ENCODE measurements at places on chromosomes 13 and 19.

GRCh38 chr19:44718441-44719261, 19.7 kb downstream of the CEACAM16 start:
- DNase-seq = peak; percentile 80

- no peak for DNase-seq
Observed at GRCh38 chr13:37067874-37068273, 8.4 kb upstream of the SUPT20H start.

DNA sequence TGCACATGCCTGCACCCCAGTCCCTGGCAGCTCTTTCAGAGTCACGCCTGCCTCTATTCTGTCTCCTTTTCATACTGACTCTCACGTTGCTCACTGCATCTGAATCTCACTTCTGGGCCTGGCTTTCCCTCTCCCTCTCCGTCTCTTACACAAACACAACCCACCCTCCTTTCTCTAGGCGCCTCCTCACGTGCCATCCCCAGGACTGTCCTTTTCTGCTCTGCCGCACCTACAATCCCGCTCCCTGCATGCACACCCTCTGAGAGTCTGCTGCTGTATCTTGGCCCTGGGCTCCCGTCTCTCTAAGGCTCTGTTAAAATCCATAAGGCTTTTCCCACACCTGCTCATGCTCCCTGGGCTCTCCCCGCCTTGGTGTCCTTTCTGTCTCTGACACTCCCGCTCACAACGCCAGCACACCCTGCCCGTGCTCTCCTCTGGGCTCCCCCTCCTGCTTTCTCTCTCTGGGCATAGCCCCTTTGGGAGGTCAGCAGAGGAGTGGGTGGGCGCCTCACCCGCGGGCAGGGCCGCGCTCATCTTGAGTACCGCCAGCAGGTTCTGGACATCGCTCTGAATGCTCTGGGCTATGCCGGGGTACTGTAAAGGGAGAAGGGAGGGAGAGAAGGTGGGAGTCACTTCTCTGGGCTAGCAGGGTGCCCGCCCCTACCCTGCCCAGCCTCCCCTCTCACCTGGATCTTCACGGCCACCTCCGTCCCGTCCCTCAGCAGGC, 12.7 kb upstream of the NUMBL start:
- DNase-seq = no peak

- no peak for DNase-seq
Observed at GRCh38 chr13:72864142-72865011, 82.4 kb downstream of the PIBF1 start.

- no peak for DNase-seq
Observed at GRCh38 chr13:113157206-113157928, 1.1 kb upstream of the PROZ start.

DNA sequence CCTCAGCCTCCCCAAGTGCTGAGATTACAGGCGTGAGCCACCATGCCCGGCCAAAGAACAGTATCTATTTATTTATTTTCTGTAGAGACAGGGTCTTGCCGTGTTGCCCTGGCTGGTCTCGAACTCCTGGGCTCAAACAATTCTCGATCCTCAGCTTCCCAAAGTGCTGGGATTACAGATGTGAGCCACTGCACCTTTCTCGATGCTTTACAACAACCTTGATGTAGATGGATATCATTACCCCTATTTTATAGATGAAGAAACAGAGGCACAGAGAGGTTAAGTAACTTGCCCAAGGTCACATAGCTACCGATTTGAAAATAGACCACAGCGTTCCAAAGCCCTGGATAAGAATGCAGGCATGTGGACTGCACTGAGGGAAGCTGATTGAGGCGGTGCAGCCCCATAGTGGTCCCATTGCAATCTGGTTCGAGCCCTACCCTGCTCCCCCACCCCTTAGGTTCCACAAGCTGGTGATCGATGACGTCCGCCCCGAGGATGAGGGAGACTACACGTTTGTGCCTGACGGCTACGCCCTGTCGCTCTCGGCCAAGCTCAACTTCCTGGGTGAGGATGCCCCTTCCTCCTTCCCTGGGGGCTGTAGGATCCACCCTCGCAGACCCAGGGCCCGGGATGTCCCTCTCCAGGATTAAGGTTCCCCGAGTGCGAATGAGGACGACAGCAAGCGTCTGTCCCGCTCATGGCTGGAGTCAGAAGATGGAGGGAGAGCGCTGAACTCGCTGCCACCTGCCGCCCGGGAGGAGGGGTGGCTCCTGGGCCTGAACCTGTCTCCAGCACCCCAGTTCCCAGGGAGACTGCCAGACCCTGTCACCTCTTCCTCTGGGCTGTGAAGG, 17.9 kb downstream of the MYBPC2 start:
- DNase-seq = no peak
